T-helper 17 cell (primary cell): ENCODE measurements at places on chromosomes 12 and 14. TPM values are rescaled to one million over a fixed set of nuclear protein-coding genes. Genes with fewer than 3 reads are reported as not detected.

Gene PZP
- not detected for total RNA-seq

Gene DGLUCY
- total RNA-seq, result 86.0 TPM

Gene KRT77
- not detected for total RNA-seq

Gene TTC9
- total RNA-seq, result 11.7 TPM

DNA sequence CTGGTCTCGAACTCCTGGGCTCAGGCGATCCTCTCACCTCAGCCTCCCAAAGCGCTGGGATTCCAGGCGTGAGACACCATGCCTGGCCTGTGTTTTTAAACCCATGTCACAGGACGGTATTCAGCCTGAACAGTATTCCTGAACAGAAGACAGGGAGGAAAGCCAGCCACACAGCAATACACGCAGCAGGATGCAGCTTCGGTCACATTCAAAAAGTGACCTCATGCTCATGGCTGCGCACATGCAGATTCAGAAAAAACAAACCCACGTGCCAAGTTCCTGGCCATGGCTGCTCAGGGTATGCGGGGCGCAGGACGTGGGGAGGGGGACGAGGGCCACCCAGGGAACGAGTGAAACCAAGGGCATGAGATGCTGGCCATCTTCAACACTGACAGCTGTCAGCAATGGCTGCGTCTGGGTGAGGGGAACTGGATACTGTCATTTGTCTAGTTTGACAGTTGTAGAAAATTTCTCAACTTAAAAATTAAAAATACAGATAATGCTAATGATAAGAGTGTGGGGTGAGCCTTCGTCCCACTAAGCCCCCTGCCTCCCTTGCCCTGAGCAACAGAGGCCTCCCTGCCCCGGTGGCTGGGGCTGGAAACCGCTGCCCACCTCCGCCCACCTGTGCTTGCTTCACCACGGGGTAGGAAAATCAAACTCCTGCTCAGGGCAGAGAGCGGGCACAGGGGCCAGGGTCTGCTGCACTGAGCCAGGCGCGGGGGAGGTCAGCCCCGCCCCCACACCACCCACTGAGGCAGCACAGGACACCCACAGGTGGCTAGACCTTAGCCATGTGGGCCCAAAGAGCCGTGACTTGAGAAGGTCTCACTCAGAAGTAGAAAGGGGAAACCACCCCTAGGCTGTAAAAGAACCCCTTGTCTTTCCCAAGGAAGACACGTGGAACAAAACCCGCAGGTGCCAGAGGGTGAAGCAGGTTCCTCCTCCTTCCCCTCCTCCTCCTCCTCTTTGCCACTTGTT is 84.2 kb downstream of the SCARB1 start:
- no peaks in the 10 kb centered on the region for H3K27me3 ChIP-seq
- H3K4me1 ChIP-seq, result peaks cover 9% of the 10 kb centered on the region
- DNase-seq, result no peak
- no peak overlapping the region for H3K4me3 ChIP-seq

GRCh38 chr12:4006743-4007142 is 133.5 kb upstream of the PARP11 start:
- no peak for DNase-seq
- H3K4me1 ChIP-seq, result no peaks in the 10 kb centered on the region
- no peak overlapping the region for H3K27ac ChIP-seq
- H3K4me3 ChIP-seq, result no peak overlapping the region
- no peaks in the 10 kb centered on the region for H3K36me3 ChIP-seq

DNA sequence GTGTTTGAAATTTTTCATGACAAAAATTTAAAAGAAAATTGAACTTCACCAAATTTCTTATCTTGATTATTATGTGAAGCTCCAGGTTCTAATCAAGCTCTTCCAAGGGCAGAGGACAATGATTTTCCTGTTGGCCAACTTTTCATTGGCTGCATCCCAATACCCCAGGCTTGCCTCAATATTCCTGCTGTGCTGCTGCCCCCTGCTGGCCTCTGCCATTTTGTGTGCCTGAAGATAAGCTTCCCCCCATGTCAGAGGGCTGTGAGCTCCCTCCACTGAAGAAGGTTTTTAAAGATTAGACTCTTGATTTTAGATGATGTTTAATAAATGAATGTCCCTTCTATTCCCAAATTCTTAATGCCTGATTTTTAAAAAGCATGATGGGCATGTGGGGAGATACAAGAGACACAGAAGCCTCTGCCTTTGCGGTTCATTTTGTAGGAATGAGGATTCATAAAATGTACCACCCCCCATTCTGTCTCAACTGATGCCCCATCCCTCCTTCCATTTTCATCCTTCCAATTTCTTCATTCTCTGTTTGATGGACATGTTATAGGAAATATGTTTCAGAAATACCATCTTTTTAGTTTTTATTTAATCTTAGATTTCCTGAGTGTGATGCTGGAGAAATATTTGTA is 76.7 kb upstream of the RGS6 start:
- H3K27ac ChIP-seq, result no peak overlapping the region
- peak; percentile 17 for DNase-seq
- peaks cover 4% of the 10 kb centered on the region for H3K4me1 ChIP-seq

GRCh38 chr12:11023387-11023786 is 967 bp upstream of the TAS2R19 start:
- no peaks in the 10 kb centered on the region for H3K27me3 ChIP-seq
- H3K4me3 ChIP-seq, result no peak overlapping the region
- H3K4me1 ChIP-seq, result peaks cover 6% of the 10 kb centered on the region
